ENCODE measurements at places on chromosomes 5 and 9.

GRCh38 chr9:78630966-78631365 is 334.0 kb downstream of the PSAT1 start:
- no peaks in the 10 kb centered on the region for H3K36me3 ChIP-seq
- no peak for DNase-seq
- no peaks in the 10 kb centered on the region for H3K27me3 ChIP-seq
- H3K4me1 ChIP-seq: no peaks in the 10 kb centered on the region
- H3K4me3 ChIP-seq: no peak overlapping the region
- no peak overlapping the region for H3K27ac ChIP-seq

GRCh38 chr5:61370506-61370905 is 38.4 kb downstream of the ZSWIM6 start:
- H3K4me3 ChIP-seq: no peak overlapping the region
- no peak overlapping the region for H3K27ac ChIP-seq
- H3K36me3 ChIP-seq: peaks cover 5% of the 10 kb centered on the region
- H3K27me3 ChIP-seq: no peaks in the 10 kb centered on the region
- H3K4me1 ChIP-seq: peaks cover 7% of the 10 kb centered on the region

GRCh38 chr5:33601881-33602280 is 161.1 kb downstream of the TARS1 start:
- H3K36me3 ChIP-seq: no peaks in the 10 kb centered on the region
- no peaks in the 10 kb centered on the region for H3K4me1 ChIP-seq
- H3K4me3 ChIP-seq: no peak overlapping the region
- no peak for DNase-seq
- H3K27ac ChIP-seq: no peak overlapping the region
- H3K27me3 ChIP-seq: peaks cover under 1% of the 10 kb centered on the region

GRCh38 chr9:84216151-84216550 is 124.4 kb downstream of the SLC28A3 start:
- H3K27ac ChIP-seq: no peak overlapping the region
- no peak for DNase-seq
- H3K27me3 ChIP-seq: no peaks in the 10 kb centered on the region
- H3K36me3 ChIP-seq: no peaks in the 10 kb centered on the region

- H3K4me3 ChIP-seq: peak overlapping the region; percentile 83
- H3K4me1 ChIP-seq: peaks cover 56% of the 10 kb centered on the region
- H3K27ac ChIP-seq: peak overlapping the region; percentile 74
Measured at GRCh38 chr9:95506428-95506677, 10.4 kb downstream of the PTCH1 start.

DNA sequence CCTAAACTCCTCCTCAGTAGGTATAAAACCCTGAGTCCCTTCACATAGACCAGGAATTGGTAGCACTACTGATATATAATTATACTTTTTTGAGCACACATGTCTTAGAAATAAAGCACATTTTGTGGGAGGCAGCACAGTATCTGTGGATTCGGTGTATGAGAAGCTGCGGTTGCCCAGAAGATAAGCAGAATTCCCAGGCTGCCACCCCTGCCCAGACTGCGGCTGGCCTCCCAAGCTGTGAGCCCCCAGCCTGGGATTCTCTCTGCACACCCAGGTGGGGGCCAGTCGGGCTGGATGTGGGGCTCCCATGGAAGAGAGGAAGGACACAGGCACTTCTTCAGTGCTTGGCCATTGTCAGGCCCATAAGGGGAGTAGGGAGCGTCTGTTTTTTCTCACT is 25.6 kb upstream of the ANGPTL2 start:
- no peak overlapping the region for H3K27ac ChIP-seq
- H3K36me3 ChIP-seq: no peaks in the 10 kb centered on the region
- H3K27me3 ChIP-seq: peaks cover 6% of the 10 kb centered on the region
- DNase-seq: no peak

DNA sequence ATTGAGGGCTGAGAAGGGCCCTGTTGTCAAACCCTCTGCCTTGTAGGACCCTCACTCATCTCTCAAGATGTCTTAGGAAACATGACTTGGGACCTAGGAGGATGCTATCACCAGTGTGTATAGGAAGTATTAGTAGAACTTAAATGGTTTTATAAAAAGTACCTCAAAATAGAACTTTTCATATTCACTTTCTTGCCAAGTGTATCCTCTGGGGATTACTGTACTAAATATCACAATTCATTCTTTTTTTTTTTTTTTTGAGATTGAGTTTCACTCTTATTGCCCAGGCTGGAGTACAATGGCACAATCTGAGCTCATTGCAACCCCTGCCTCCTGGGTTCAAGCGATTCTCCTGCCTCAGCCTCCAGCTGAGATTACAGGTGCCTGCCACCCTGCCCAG is 56.2 kb downstream of the ARHGEF28 start:
- H3K27me3 ChIP-seq: no peaks in the 10 kb centered on the region
- no peak overlapping the region for H3K4me3 ChIP-seq
- no peaks in the 10 kb centered on the region for H3K4me1 ChIP-seq

DNA sequence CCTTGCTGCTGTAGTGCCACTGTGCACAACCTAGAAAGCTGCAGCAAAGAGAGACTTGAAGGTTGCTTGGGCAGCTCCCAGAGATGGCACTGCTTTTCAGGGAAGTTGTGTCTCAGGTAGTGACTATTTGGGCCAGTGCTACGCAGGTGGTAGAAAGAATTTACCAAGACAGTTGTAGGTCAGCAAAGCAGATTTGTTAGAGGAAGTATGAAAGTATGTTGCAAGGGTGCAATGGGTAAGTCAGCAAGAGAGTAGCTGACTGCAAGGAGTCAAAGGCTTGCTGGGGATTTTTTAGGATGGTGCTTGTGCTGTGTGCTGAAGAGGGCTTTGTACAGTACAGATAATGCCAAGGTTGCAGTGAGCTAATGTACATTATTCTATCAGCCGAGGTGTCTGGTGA is 33.5 kb upstream of the SPARC start:
- no peak for DNase-seq
- no peak overlapping the region for H3K27ac ChIP-seq
- no peaks in the 10 kb centered on the region for H3K36me3 ChIP-seq
- H3K27me3 ChIP-seq: no peaks in the 10 kb centered on the region
- H3K4me1 ChIP-seq: peaks cover 15% of the 10 kb centered on the region
- no peak overlapping the region for H3K4me3 ChIP-seq

- peaks cover 62% of the 10 kb centered on the region for H3K36me3 ChIP-seq
- peak overlapping the region; percentile 98 for H3K27ac ChIP-seq
Measured at GRCh38 chr5:73564675-73565074, 764 bp downstream of the ANKRA2 start.

DNA sequence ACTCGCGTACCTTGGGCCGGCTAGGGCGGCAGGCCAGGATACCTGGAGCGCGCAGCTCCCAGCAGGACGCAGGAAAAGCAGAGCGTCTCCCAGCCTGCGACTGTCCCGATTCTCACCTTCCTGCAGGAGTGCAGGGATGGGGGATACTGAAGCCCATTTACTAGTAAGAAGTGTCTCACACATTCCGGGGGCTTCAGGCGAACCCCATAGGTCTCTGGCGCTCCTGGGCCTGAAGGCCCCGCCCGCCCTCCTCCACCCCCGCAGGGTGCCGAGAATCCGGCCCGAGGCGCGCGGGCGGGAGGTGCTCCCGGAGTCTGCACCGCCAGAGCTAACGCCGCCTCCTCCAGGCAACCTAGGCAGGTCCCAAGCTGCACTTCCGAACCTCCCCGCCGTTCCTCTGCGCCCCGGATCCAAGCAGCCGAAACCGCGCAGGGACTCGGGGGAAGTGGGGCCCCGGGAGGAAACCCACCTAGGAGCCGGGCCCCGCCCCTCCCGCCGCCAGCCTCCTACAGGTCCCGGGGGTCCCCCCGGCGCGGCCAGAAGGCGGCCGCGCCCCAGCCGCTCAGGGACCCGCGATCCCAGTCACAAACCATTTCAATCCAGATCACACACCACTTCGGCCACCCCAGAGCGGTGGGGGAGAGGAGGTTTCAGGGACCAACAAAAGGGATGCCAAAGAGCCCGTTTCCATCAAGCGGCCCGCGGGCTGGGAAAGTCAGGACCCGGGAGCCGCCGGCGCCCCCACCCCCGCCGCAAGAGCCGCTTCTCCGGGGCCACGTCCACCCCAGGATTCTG is 1.2 kb downstream of the ROR2 start:
- H3K4me3 ChIP-seq: no peak overlapping the region
- no peaks in the 10 kb centered on the region for H3K36me3 ChIP-seq
- DNase-seq: peak; percentile 41

- H3K4me1 ChIP-seq: no peaks in the 10 kb centered on the region
- H3K4me3 ChIP-seq: no peak overlapping the region
- H3K27ac ChIP-seq: no peak overlapping the region
- H3K36me3 ChIP-seq: no peaks in the 10 kb centered on the region
- no peaks in the 10 kb centered on the region for H3K27me3 ChIP-seq
- no peak for DNase-seq
Measured at GRCh38 chr9:13873203-13873602, 440.7 kb downstream of the NFIB start.

DNA sequence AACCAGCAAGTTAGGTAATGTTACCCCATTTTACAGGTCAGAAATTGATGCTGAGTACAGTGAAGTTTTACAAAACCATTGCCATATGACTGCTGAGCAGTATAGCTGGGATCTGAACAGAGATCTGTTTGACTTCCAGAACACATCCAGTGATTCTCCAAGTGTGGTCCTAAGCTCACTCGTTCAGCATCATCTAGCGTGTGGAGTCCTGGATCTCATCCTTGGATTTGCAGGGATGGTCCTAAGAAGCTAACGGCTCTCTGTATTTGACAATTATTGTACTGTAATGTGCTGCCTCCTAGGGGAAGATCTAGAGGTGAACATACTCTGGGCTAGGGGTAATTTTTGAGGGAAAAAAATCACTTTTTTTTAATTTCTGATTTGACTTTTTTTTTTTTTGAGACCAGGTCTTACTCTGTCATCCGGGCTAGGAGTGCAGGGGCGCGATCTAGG is 1.4 kb downstream of the SLC26A2 start:
- H3K27me3 ChIP-seq: no peaks in the 10 kb centered on the region
- peaks cover 37% of the 10 kb centered on the region for H3K4me1 ChIP-seq
- peak overlapping the region; percentile 90 for H3K4me3 ChIP-seq
- H3K36me3 ChIP-seq: peaks cover 15% of the 10 kb centered on the region
- H3K27ac ChIP-seq: peak overlapping the region; percentile 73
- no peak for DNase-seq

GRCh38 chr9:21811914-21812313 is 9.5 kb downstream of the MTAP start:
- no peaks in the 10 kb centered on the region for H3K27me3 ChIP-seq
- DNase-seq: no peak
- no peak overlapping the region for H3K4me3 ChIP-seq
- peaks cover 92% of the 10 kb centered on the region for H3K36me3 ChIP-seq
- peak overlapping the region; percentile 86 for H3K27ac ChIP-seq

DNA sequence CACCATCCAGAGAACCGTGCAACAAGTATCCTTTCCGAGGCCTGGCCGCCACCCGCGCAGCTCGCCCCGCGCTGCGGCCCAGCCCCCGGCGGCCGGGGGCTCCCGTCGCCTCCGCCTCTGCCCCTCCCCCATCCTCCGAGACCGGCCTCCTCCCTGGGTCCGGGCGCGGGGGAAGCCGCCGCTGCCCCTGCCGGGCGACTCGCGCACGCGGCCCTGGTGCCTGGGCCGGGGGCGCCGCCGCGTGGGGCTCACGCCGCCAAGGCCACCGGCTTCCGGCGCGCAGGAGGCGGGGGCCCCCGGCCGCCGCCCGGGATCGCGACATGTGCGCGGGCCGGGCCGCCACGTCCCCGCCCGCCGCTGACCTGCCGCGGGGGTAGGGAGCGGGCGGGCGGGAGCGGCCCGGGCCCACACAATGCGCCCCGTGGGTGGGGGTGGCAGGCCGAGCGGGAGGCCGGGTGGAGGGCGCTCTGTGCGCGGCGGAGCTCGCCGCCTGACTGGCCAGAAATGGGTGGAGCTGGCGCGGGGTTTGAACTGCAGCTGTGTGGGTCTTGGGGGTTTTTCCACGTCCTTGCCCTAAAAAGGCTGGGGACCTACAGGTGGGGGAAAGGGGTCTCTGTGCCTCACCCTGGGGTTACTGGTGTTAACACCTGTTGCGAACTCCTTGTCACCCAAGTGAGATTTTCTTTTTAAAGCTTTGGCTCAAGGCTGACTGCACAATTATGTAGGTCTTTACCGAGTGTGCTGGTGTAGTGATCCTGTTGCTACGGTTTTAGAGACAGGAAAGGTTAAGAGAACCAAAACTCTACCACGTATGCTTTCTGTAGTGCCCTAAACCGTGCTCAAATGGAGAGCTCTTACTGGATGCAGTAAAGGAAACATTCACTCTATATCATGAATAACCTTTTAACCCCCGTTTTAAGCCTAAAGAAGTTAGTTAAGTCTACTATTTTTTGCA is 32.3 kb downstream of the TNPO1 start:
- DNase-seq: peak; percentile 75
- H3K27ac ChIP-seq: peak overlapping the region; percentile 98
- H3K36me3 ChIP-seq: peaks cover 52% of the 10 kb centered on the region
- no peaks in the 10 kb centered on the region for H3K27me3 ChIP-seq
- peaks cover 67% of the 10 kb centered on the region for H3K4me1 ChIP-seq

DNA sequence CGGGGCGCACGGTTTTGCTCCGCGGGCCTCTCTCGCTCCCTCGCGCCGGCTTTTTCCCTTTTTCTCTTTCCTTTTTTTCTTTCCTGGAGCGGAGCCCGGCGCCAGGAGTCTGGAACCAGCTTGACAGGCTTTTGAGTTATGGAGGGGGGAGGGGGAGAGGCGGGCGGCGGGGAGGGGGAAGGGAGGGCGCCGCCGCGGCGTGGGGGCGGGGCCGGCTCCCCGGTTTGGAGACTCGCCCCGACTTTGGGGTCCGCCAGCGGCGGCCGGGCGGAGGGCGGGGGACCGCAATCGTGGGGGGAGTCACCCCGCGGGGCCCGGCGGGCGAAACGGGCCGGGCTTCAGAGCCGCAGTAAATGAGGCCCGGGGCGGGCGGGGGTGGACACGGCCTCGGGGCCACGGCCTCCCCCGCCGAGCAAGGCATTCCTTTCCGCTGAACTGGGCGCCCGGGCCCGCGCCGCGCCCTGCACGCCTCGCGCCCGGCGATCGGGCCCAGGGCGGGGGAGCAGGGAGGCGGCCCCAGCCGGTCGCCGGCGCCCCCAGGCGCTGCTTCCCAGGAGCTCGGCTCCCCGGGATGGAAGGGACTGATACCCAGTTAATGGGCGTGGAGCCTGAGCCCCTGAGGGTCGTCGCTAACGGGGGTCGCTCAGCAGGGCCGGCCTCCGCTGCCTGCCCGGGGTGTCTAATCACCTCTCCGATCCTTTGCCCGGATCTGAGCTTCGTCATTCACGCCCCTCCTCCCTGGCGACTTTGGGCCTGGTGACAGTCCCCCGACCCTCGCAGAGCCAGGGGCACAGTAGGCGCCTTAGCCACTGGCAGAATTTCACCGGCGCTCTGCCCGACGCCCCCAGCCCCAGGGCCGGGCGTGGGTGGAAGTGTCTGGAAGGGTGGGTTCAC is 138.1 kb downstream of the C9orf50 start:
- H3K36me3 ChIP-seq: no peaks in the 10 kb centered on the region
- H3K4me3 ChIP-seq: peak overlapping the region; percentile 59
- H3K27me3 ChIP-seq: peaks cover 2% of the 10 kb centered on the region
- peaks cover 46% of the 10 kb centered on the region for H3K4me1 ChIP-seq
- peak overlapping the region; percentile 90 for H3K27ac ChIP-seq

All from activated T-cell treated with anti-CD3 and anti-CD28 coated beads, Interleukin-2, amount 50 U/mL, for 24 hours (primary cell).